NCI-H146 (cell line): ENCODE measurements at places on chromosomes 7 and 10.

DNA sequence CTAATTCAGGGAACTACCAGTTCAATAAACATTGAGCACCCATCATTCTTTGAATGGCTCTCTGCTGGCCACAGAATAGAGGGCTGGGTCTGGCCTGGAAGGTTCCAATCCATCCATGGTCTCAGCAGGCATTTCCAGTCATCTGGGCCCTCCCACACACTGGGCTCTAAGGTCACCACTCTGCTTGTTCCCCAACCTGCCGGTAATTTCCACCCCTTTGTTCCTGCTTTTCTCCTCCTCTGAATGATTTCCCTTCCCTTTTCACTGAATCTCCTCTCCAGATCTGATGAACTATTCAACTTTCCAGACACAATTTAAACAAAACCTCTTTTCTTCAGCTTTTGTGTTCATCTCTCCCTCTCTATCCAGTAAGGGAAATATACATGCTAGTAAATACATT is 2.6 kb downstream of the BZW2 start:
- DNase-seq: peak; percentile 27

- no peak for DNase-seq
Observed at GRCh38 chr7:107785926-107786325, 17.1 kb downstream of the SLC26A3 start.

- no peak for DNase-seq
Observed at GRCh38 chr7:65809982-65810288, 62.9 kb upstream of the VKORC1L1 start.

DNA sequence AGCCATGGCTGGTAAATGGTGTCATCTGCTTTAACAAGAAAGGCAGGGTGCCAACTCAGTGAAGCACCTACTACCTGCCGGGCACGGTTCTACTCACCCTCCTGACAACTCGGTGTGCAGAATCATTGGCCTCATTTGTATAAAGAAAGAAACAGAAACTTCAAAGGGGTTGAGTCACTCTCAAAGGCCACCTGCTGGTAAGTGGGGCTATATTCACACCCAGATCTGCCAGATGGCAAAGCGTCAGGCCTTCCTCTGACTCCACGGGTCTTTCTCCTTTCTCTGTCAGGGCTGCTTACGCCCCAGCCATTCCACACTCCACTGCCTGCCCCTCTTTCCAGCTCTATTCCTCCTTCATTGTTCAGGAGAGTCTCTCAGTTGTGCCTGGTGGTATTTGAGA is 309.2 kb downstream of the GFRA1 start:
- DNase-seq: no peak

- no peak for DNase-seq
Observed at GRCh38 chr10:121864653-121865052, 63.2 kb downstream of the ATE1 start.
